ENCODE measurements at places on chromosomes 4 and X.
A peak's percentile ranks its signal among the peaks of the same experiment; 100 is the strongest.

GRCh38 chr4:92387459-92388069 lies 83.8 kb downstream of the GRID2 start:
- DNase-seq, result no peak

- DNase-seq, result no peak
Observed at GRCh38 chrX:131782646-131783045, 238.8 kb downstream of the OR13H1 start.

- DNase-seq, result no peak
Observed at GRCh38 chr4:109365939-109366338, 63.5 kb upstream of the COL25A1 start.

- no peak for DNase-seq
Observed at GRCh38 chr4:134470544-134470943, 269.0 kb upstream of the PABPC4L start.

DNA sequence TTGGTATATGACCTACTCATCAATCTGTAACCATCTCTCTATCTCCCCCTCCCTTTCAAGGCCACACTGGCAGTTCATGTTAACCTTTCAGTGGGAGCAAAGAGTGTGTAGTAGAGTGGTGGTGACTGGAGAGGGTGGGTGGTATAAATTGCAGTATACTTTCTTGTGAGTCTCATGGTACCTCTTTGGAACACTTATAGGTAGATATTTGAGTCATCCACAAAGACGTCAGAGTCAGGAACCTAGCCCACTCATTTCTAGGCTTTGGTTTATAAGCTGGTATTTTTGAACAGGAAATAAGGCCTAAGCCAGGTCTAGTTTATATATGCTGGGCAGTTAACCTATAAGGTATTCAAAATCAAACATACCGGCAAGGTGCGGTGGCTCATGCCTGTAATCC lies 36.3 kb downstream of the RLIM start:
- no peak for DNase-seq

DNA sequence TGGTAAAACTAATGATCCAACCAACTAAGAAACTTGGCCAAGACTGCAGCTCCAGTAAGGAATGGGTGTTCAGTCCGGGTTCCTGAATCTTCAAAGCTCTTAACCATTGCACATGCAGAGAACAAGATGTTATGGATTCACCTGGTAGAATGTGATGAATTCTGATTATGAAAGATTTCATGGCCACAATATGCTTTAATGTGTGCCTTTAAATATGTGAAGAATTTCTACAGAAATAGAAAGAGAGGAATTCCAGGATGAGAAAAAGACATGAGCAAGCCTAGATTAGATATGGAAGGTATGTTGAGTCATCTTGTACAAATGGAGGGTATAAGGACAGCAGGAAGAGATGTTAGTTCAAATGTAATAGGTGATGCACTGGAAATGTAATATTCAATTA lies 472.2 kb upstream of the TENM3 start:
- DNase-seq, result no peak

GRCh38 chrX:45196701-45197100 lies 4.0 kb downstream of the DIPK2B start:
- no peak for DNase-seq

DNA sequence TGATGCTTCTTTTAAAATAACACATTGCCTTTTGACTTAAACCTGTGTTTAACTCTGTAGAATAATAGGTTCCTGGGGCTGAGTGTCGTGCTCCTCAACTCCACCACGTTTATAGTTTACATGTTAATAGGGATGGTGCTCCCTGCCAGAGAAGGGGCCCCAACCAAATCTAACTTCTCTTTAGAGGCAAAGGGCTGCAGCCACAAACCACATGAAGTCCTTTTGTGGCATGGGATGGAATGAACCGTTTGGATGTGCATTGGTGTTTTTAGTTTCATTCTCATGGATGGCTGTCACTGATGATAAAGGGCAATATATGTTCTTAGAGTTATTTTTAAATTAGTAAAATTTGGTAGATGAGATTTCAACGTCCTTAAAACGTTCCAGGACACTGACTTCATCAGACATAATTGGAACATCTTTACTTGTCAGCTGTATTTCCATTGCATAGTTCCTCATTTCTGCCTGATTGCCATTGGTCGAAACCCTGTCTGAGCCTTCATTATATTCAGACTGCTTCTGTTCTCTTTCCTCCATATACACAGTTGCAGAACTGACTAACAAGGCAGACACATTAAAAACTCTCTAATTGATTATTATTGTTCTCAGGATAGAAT lies 60.4 kb upstream of the HPF1 start:
- no peak for DNase-seq

GRCh38 chr4:163666332-163666873 lies 171.9 kb downstream of the TMA16 start:
- no peak for DNase-seq

DNA sequence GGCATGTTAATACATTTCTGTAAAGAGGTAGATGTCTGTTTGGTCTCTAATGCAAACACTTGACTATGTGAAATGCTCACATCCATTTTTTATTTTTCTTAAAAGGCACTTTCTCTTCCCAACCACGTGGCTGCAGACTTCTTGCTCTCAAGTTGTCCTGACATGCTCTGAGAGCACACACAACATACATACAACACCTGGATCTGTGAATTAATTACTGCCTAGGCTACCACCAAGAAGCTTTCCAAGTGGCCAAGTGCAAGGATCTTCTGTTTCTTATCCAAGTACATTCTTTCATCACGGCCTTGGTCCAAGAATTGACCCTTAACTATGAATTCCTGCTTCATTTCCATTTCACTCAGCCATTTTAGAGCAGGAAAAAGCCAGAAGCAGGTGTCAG lies 110.8 kb downstream of the SPRY1 start:
- no peak for DNase-seq

DNA sequence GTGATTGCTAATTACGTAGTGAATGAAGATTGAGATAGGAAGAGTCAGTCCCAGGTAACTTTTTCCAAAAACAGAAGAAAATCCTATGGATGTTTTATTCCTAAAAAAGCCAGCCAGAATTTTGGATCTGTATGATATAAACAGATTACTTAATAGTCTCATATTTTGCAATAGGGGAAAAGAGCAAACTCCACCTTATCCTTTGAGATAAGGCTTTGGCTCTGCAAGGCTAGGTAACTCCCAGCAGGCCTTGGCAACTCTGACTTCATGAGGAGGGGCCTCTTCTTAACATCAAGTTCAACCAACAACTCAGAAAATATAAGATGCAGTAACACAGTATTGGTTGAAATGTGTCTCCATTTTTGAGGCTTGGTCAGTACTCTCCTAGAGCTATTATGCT lies 98.7 kb upstream of the SLC4A4 start:
- no peak for DNase-seq

DNA sequence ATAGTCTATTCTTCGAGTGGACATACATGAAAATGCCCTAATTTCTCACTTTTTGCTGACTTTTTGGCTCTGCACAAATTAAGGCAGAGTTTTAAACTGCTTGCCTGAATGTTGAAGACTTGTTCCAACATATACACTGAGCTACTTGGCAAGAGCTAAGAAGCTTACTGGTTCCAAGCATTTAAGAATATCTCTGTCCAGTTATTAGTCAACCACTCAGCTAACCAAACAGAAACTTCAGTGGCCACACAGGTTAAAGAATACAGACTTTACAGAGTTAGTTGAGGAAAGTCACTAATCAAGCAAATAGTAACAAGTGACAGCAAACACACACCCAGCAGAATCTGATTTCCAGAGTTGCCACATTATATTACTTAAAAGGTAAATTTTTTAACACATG lies 35.5 kb downstream of the AMER1 start:
- no peak for DNase-seq

DNA sequence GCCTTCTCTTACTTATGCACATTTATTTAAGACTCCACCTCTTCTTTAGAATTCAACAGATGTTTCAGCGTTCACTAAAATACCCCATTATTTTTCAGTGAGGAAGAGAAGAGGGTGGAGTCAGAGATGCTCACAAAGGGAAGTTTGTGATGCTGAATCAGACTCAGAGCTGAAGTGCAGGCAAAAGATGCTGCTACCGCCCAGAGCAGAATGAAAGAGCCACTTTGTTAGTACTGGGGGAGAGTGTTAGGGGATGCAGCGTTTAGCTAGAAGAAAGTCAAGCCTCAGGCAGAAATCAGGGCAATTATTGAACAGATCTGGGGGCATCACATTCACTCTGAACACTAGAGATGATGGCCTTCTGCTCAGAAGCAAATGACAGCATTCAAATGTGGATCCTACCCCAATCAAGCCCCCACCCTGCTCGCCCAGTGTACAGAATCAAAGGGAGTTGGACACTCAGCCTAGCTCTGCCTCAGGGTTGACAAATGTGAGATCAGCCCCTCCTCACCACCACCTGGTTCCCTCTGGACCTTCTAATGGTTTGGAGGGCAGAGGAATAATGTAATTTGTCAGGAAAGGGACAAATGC lies 138.3 kb downstream of the UNC5C start:
- DNase-seq, result peak; percentile 63

DNA sequence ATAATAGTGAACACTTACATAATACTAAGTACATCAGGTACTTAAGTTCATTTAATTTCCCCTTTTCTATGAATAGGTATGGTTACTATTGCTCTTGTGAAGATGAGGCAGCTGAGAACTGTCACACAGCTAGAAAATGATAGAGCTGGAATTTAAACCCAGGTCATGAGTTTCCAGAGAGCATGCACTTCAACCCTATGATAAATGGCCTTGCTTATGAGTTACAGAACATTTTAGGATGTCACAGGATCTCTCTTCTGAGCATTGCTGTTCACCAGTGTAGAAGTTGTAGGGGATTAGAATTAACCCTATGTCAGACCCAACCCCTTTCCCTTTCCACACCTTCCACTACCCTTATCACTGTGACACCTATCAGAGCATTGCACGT lies 46.5 kb upstream of the TMEM33 start:
- no peak for DNase-seq

DNA sequence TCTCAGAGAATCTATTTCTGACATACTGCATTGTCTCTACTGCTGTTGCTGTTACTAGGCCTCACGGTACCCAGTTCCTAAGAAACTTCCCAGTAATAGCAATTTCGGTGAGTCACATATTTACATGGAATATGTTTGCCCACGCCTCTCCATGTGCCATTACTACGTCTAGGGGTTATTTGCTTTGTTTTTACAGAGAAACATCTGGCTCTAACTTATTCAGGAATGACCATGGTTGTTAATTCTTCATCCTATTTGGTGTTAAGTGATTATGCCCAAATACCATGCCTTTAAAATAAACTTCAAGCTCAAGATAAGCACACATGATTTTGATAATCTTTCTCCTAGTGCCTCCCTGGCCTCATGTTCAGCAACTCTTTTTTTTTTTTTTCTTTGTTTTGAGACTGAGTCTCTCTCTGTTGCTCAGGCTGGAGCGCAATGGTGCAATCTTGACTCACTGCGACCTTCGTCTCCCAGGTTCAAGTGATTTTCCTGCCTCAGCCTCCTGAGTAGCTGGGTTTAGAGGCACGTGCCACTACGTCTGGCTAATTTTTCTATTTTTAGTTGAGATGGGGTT lies 101.0 kb upstream of the HS3ST1 start:
- no peak for DNase-seq

GRCh38 chr4:180207921-180208320 lies 2035.3 kb upstream of the TENM3 start:
- DNase-seq, result no peak

GRCh38 chr4:61224573-61224972 lies 24.4 kb downstream of the ADGRL3 start:
- no peak for DNase-seq

GRCh38 chr4:87035881-87036509 lies 101.2 kb downstream of the AFF1 start:
- no peak for DNase-seq

GRCh38 chr4:92362028-92362427 lies 58.3 kb downstream of the GRID2 start:
- DNase-seq, result no peak

DNA sequence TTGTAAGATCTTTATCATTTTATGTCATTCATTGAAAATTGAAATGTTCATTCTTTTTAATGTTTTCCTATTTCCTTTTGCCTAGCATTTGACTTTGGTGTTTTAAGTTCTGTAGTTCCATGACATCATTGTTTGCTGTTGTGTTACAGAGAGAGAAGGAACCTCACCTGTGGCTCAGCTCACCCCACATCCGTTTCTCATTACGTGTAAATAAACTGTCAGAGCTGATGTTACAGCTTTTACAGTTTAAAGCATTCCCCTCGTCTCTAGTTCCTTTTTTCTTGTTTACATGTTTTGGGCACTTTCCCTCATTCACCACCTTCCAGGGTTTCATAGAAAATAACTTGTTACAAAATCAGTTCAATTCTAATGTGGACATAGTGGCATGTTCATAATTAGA lies 137.2 kb downstream of the FNIP2 start:
- DNase-seq, result no peak

DNA sequence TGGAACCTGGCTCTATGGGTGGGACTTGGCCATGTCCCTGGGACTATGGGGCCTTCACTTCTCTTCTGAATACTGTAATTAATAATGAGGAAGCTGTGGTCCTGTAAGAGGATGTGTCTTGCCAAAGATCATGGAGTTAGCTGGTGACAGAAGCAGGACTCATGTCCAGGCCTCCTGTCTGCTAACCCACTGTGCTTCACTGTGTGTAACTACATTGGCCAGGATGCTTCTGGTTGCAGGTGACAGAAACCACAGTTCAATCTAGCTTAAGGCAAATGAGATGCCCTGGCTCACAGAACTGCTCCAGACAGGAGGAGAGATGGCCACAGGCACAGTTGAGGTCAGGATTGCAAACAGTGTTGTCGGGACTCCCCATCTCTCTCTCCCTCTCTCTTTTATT lies 3.1 kb downstream of the MTMR1 start:
- no peak for DNase-seq

GRCh38 chr4:150005537-150005936 lies 72.7 kb upstream of the DCLK2 start:
- DNase-seq, result no peak

DNA sequence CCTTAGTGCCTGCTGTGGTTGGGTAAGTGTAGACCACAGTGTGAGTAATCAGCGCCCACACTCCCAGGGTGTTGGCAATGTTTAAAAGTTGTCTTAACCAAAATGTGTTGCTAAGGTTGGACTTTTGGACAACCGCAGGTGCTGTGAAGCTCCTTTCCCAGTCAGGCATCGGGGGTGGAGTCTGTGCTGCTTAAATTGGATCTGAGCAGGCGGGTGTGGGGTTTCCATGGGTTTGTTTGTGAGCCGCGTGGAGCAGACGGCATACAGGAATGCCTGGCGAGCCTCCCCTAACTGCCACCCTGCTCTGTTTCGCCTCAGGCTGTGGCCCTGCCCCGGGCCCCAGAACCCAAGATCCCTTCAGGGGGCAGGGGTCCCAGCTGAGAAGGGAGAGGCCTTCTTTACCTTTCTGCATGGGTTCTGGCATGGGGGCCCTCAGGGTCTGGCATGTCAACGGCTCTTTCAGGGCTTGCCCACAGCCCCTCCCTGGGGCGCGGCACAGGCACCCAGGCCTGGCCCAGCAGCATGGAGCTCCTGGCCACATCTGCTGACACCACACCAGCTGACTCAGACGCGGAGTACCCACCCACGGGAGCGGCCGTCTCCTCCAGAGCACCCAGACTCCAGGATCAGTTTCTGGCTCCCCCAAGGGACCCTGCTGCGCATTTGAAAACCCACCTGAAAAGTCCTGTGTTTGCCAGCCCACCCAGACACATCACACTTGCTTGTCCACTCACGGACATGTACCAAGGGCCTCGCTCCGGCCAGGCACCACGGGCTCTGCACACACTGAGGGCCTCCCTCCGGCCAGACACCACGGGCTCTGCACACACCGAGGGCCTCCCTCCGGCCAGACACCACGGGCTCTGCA lies 5.1 kb upstream of the SPON2 start:
- DNase-seq, result no peak

Measured in anterior cingulate cortex (tissue), 58 donors.